ENCODE measurements at places on chromosomes 1 and 21.

GRCh38 chr21:45891388-45892155 lies 90.0 kb upstream of the COL6A1 start:
- no peak for DNase-seq

GRCh38 chr1:185155600-185156287 lies 1.0 kb downstream of the TRMT1L start:
- no peak for DNase-seq

- DNase-seq: no peak
Observed at GRCh38 chr1:43651902-43652301, 2.0 kb downstream of the KDM4A start.

- DNase-seq: no peak
Observed at GRCh38 chr1:44222397-44223186, 9.3 kb downstream of the DMAP1 start.

GRCh38 chr1:230807561-230808280 lies 60.5 kb downstream of the CAPN9 start:
- no peak for DNase-seq
